Testis (tissue), 5 donors: ENCODE measurements at places on chromosomes 7 and 10. TPM values are rescaled to one million over a fixed set of nuclear protein-coding genes. Genes with fewer than 3 reads are reported as not detected.

DNA sequence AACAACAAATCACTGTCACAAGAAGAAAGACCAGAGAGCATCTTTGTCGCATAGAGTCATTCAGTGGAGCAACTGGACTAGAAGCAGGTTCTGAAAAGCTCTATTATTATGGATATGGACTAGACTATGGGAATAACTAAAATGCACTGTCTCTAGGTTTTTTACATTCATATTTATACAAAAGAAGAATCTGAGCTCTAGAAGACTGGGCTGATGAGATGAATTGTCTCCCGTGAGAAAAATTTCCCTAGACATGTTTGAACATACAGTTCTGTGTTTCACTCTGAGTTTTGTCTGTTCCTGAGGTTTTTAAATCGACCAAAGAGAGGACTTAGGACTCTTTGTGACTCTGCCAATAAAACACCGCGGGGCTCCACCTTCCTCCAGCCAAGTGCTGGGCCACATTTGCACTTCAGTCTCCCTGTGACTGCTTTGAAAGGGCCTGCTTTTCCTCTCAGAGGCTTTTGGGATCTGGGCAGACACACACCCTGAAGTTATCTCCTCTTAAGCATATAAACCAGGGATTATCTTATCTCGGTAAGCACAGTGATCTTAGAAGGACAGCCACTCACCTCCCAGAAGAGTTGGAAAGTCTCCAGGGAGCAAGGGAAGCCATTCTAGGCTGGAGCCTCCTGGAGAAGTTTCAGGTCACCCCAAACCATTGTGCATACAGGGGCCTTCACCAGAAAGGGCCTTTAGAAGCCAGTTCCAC is 101.0 kb upstream of the JCAD start:
- DNase-seq: no peak

DNA sequence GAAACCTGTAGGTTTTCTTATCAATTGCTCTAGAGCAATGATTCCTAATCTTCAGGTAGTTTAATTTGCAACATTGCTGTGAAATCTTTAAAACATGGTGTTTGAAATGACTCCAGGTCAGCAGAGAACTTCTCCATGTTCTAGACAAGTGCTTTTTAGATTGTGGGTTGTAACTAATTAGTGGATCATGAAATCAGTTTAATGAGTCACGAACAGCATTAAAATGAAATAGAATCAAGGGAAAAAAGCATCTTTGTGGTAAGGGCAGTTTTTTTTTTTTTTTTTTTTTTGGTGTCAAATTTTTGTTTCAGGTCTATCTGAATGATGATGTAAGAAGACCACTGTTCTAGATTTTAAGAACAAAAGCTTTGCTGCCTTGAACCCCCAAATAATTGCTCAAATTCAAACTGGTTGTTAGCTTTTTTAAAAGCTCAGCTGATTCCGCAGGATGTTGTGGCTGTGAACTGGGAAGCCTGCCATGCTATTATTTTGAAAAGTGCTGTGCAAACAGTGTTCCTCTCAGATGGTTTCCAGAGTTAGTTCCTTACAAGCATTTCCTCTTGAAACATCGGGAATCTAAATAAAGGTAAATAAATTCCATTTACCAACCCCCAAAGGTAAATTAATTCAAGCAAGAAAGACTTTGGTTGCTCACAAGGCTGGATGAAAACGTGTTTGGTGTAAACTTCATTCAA is 13.1 kb upstream of the PDK4 start:
- DNase-seq: peak; percentile 51

Gene AKR1C3
- total RNA-seq: 15.6 TPM

Gene ADAM22
- total RNA-seq: 4.4 TPM

GRCh38 chr10:72309290-72310240 is 35.8 kb downstream of the DDIT4 start:
- DNase-seq: peak; percentile 66

Gene GPR158
- total RNA-seq: 2.5 TPM

GRCh38 chr7:16417906-16418305 is 3.4 kb downstream of the CRPPA start:
- DNase-seq: no peak

DNA sequence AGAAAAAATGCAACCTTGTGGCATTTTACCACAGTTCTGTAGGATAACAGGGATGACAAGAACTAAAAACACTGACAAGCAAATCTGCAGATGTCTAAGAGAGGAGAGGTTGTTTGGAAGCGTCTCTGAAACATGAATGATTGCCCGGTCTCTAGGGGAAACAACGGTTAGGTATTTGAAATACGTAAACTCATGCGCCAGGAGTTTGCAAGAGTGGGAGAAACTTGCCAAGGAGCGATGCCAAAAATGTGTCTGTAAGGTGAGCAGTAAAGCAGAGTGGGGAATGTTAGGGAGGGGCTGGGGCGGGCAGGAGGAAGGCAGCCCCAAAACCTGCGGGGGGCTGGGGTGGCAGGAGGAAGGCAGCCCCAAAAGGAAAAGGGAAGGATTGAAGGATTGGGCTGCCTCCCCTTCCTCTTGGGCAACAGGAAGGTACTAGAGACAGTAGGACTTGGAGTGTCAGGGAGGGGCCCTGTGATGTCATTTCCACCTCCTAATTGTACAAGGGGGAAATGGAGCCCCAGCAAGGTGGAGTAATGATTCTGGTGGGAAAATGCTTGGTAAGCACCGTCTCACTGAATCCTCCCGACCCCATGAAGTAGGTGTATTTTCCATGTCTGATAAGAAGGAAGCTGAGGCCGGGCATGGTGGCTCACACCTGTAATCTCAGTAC is 33.2 kb upstream of the PLEKHA1 start:
- DNase-seq: no peak

DNA sequence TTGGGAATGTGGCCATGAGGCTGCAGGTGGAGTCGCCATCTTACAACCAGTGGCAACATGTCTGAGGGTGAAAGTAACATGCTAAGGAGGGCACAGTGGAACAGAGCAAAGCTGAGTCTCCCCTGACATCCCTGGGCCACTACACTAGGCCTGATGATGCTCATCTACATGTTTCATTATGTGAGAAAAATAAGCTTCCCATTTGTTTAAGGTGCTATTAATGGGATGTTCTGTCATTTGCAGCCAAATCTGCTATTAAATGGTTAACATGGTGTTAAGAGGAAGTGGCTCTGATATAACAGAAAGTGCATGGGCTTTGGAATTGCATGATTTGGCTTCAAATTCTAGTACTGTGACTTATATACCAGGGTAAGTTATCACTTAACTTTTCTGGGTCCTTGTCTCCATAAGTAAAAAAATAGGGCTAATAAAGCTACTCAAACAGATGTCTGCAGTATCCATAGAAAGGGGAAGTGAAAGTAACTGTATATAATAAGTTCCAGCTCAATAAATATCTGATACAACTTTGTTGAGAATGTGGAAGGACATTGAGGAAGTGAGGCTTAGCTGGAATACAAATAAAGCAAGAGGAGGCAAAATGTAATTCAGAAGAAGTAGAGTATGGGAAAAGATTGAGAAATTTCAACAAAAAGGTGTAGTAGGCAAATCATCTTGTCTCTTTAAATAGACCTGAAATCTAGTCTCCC is 158.9 kb downstream of the RTKN2 start:
- DNase-seq: no peak

DNA sequence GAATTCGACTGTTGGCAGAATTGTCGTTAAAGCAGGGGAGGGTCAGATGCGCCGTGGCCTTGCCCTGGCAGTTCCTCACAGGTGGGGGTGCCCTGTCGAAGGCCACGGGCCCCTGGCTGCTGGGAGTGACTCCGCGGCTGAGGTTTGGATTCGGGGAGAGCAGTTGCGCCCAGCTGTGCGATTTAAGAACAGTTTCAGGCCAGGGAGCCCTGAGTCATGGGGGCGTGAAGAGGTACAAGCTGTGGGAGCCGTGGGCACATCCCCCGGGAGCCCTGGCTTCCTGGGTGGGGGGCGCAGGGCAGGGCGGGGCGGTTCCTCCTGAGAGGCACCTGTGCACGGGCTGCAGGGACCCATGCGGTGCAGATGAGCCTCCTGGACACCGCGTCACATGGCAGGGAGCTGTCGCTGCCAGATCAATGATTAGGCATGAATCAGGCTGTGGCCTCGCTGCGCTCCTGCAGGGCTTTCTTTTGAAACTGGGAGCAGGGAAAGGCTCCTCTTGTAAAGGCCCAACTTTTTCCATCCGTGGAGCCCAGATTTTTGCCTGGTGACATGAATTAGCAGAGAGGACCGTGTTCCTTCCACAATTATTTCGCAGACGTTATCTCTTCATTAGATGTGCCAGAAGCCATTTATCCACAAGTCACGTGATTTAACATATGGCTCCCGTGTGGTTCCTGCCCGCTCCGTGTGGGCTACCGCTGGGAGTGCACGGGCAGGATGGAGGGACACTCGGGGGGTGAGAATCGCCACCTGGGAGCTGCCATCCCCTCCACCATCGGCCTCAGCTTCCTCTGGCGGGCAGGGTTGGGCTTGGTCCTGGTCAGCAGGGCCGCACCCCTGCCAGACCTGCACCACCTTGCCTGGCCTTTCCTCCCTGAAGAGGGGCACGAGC is 918 bp downstream of the PWWP2B start:
- peak; percentile 73 for DNase-seq

Gene ECHDC3
- 83.8 TPM for total RNA-seq

Gene SPDYE5
- total RNA-seq: 12.5 TPM

GRCh38 chr10:84333864-84334451 is 5.6 kb downstream of the CCSER2 start:
- no peak for DNase-seq

GRCh38 chr10:66832781-66833422 is 92.9 kb upstream of the LRRTM3 start:
- no peak for DNase-seq

Gene SMO
- 17.7 TPM for total RNA-seq

GRCh38 chr7:77427996-77428603 is 12.0 kb upstream of the GSAP start:
- no peak for DNase-seq

DNA sequence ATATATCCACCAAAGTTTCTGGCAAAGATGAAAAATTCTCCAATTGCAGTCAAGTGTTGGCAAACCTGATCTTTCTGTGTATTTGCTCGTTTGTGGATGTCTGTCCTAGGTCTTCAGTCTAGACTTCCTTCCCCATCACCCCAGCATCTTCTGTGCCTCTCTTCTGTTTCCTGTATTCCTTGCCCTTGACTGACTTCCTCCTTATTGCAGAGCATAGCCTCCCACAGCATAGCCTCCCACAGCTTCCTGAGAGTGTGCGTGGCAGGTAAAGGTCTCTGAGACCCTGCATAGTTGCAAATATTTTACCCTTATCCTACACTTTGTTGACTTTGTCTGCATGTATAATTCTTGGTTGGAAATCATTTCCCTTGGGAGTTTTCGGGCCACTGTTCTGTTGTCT is 18.4 kb downstream of the SLC18A2 start:
- DNase-seq: no peak

DNA sequence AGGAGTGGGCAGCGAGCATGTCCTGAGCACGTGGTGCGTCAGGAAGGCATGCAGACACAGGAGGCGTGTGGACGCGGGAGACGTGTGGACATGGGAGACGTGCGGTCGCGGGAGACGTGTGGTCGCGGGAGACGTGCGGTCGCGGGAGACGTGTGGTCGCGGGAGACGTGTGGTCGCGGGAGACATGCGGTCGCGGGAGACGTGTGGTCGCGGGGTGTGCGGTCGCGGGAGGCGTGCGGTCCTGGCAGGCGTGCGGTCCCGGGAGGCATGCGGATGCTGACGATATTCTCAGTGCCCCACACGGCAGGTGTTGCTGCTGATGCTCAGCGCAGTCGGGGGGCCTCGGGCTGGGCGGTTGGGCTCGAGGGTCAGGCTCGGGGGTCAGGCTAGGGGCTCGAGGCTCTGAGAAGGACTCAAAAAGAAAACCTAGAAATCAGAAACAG is 94.2 kb downstream of the NKX6-2 start:
- DNase-seq: no peak

DNA sequence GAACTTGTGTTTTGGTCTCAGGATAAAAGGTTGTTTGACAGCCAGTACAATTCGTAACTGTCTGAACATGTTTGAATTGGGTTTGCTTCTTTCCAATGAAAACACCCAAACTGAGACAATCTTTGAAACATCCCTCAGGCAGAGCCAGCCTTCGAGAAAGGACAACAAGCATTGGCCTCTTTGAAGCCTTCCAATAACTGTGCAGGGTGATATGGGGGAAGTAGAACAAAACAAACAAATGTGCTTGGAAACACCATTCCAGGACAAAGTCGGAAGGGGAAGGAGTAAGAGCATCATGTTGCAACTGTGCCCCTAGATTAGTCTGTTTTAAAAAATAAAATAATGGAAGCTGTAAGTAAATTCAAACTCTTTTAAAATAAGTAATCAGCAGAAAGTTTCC is 39.5 kb downstream of the IL2RA start:
- no peak for DNase-seq

- DNase-seq: no peak
Measured at GRCh38 chr7:4801839-4802231, 26.4 kb downstream of the AP5Z1 start.

DNA sequence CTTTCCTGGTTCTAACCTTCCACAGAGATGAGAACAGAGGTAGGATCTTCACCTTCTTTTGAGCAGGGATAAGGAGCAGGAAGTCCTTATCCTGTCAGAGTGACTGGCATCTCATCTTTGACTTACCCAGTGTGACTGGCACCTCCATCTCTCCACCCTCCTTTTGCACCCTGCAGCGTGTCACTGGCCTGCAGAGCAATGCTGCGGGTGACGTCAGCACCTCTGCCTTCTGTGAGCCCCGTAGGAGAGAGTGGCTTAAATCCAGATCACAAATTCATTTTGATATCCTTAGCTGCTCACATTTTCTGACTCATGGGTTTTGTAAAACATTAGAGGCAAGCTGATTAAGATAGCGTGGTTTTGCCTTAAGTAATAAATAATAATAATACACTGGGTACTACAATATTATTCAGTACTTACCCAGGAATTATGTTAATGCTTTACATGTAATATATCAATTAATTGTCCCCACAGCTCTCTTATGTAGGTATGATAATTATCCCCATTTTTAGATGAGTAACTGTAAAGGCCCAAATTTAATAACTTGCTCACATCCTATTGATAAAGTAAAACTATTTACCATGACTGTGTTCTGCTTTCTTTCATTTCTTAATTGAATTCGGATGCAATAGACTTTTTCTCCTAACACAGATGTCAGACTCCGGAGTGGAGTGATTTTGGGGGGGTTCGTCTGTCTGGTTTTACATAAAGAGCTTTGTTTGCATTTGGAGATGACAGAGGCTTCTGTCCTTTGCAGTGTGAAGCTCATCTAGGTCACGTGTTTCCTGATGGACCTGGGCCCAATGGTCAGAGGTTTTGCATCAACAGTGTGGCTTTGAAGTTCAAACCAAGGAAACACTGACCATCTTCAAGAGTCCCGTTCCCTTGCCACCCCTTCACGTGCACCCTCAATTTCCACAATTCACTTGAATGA is 24.9 kb downstream of the MSRB2 start:
- no peak for DNase-seq

- DNase-seq: no peak
Measured at GRCh38 chr10:106571192-106571946, 593.1 kb downstream of the SORCS1 start.
